ENCODE measurements at places on chromosomes 16 and 17. TPM values are rescaled to one million over a fixed set of nuclear protein-coding genes. Genes with fewer than 3 reads are reported as not detected.
A peak's percentile ranks its signal among the peaks of the same experiment; 100 is the strongest.

GRCh38 chr17:68435876-68436842 is 21.1 kb downstream of the WIPI1 start:
- DNase-seq = peak; percentile 92

DNA sequence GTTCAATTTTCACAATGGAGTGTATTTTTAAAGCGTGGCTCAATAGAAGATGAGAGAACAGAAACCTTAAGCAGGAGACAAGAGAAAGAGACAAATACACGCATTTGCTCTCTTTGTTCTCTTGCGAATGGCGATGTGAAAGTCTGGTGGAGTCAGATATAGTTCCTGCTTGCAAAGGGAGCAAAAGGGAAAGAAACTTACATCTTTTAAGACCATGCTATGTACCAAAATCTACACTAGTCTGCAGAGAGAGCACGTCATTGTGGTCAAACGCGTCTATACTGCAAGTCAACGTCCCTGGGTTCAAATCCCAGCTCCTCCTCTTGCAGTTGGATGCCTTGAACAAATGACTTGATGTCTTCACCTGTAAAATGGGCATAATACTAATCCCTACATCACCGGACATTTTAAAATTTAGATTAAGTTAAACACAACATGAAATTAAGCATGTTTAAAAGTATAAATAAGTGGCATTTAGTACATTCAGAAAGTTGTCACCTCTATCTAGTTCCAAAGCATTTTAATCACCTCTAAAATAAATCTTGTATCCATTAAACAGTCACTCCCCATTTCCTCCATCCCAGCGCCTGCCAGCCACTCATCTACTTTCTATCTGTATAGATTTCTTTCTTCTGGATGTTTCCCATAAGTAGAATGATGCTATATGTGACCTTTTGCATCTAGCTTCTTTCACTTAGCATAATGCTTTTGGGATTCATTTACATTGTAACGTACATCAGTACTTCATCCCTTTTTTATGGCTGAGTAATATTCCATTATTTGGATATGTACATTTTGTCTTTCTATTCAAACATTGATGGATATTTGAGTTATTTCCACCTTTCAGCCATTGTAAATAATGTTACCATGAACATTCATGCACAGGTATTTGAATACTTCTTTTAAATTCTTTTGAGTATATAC is 406.9 kb downstream of the TMEM114 start:
- DNase-seq = no peak

DNA sequence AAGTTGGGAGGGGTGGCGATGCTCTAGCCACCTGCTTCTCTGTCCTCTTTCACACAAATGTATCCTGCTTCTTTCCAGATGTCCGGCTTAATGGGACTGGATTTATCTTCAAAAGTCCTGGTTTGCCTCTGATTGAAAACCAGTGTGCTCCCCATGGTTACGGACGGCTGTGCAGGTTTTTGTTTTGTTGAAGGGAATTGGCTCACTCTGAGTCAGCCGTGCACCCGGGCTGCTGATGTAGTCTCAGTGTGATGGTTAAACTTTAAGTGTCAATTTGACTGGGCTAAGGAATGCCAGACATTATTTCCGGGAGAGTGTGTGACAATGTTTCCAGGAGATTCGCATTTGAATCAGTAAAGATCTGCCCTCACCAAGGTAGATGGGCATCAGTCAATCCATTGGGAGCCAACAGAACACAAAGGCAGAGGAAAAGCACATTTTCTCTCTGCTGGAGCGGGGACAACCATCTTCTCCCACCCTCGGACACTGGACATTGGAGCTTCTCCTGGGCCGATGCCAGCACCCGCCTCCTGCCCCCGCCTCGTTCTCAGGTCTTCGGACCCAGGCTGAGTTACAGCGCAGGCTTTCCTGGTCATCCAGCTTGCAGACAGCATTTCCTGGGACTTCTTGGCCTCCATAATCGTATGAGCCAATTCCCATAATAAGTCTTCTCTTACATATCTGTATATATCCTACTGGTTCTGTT is 126.9 kb upstream of the TNRC6C start:
- DNase-seq = peak; percentile 91

C17orf50 gene
- total RNA-seq = not detected

GRCh38 chr17:79632432-79632735 is 21.5 kb upstream of the RBFOX3 start:
- no peak for DNase-seq

MYH13 gene
- total RNA-seq = not detected

GRCh38 chr17:82775001-82775823 is 23.3 kb downstream of the TBCD start:
- DNase-seq = peak; percentile 66

IL34 gene
- total RNA-seq = not detected

GRCh38 chr17:44912763-44913544 is 2.3 kb downstream of the GFAP start:
- no peak for DNase-seq

- DNase-seq = peak; percentile 52
These were observed at the start of gene ARHGAP27 for GRCh38 chr17:45432405-45433158. TSS of gene ARHGAP27 (minus strand) at chr17:45432870. CDS start at chr17:45430279, 2,591 bp downstream.

GRCh38 chr17:58568044-58568799 is 53.8 kb upstream of the MTMR4 start:
- DNase-seq = no peak

TERB1 gene
- total RNA-seq = not detected

GAS2L2 gene
- not detected for total RNA-seq

DNA sequence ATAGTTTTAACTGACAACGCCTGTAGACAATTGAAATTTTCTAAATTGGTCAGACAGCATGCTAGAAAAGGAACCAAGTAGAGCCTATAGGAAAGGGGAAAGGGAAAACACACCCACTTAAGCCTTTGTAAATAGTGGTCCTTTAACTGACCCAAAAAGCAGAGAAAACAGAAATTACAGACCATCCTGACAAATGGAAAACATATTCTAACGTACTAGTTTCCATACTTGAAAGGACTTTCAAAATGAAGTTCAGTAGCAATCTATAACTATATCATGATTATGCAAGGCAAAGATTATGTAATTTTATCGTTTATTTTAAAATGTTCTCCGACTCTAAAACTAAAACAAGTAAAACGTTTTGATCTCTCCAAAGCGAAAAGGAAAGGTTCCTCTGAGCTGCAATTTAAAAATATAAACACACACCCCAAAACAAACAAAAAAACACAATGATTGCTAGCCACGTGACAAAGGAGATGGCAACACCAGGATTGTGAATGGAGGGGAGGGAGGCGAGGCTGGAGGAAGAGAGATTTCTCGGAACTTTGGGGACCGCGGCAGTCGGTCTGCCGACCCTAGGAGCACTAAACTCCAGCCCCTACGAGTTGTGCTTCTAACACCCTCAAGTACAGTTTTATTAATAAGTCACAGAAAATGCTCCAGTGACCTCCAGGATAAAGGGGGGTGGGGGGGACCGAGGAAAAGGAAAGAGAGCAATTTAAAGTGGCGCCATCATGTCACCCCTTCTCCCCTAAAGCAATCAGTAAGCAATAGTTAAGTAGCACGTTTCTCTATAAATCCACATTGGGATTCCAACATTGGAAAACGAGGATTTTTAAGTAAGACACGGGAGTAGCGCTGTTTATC is 1.7 kb downstream of the KANSL1 start:
- peak; percentile 83 for DNase-seq

NOD2 gene
- total RNA-seq = not detected
